Inflammatory macrophage (primary cell): ENCODE measurements at places on chromosomes 11 and 22.
A peak's percentile ranks its signal among the peaks of the same experiment; 100 is the strongest.

GRCh38 chr11:128210148-128210940, 377.0 kb downstream of the ETS1 start:
- DNase-seq: no peak

DNA sequence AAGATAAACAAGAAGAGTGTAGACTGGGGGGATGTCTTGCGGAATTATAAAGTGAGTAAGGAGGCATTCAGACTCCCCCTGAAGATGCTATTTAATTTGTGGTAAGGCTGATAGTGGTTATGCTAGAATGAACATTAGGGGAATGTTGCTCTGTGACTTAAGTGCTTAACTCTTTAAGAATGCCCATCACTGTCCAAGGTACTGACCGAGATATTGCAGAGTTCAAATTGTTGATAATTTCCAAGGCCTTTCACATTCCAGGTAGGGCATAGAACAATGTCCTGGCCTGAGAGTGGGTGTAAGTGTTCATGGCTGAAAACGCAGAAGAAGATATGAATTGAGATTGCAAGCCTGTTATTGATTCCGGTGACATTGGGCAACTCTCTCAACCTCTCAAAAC, 90.3 kb upstream of the SEZ6L start:
- DNase-seq: no peak

DNA sequence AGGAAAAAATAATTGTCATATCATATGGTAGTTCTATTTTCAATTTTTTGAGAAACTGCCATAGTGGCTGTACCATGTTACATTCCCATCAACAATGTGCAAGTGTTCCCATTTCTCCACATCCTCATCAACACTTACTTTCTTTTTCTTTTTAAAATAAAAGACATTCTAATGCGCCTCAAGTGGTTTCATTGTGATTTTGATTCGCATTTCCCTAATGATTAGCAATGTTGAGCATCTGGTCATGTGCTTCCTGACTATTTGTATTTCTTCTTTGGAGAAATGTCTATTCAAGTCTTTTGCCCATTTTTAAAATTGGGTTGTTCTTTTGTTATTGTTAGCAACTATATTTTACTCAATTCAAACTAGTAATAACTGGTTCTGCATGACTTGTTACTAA, 8.4 kb downstream of the MCHR1 start:
- no peak for DNase-seq

- DNase-seq: no peak
Measured at GRCh38 chr11:36997656-36998055, 399.6 kb upstream of the RAG2 start.

DNA sequence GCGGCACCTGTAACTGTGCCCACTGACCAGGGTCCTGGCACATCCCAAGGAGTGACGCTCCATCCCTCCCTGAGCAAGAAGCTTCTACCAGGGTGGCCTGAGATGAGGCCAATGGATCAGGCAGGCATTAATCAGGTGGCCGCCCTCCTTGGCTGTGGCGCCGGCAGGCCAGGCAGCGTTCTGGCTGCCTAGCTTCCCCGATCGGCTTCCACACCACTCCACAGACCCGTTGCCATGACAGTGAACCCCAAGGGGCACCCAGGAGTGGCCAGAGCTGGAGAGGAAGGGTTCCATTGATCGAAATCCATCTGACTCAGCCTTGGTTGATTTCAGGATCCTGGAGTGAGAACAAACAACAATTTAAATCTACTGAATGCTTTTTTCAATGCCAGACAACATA, 20.5 kb downstream of the LRRC55 start:
- DNase-seq: no peak

GRCh38 chr11:2088746-2089535, 50.2 kb downstream of the IGF2 start:
- no peak for DNase-seq

DNA sequence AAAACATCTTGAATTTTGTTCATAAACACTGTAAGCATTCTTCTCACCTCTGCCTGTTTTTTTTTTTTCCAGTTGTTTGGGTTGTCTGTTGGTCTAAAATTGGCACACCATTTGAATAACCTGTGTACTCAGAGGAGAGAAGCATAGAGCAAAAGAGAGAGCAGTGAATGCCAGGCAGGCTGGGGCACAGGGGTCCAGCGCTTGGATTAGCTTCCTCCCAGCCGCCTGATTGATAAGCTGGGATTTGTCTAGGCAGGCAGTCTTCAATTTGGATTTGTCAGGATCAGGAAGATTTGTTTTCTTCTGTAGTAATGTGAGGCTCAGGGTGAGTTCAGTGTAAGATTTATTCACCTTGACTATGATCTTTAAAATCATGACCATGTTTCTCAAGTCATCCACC, 59.0 kb downstream of the ARL14EP start:
- no peak for DNase-seq

DNA sequence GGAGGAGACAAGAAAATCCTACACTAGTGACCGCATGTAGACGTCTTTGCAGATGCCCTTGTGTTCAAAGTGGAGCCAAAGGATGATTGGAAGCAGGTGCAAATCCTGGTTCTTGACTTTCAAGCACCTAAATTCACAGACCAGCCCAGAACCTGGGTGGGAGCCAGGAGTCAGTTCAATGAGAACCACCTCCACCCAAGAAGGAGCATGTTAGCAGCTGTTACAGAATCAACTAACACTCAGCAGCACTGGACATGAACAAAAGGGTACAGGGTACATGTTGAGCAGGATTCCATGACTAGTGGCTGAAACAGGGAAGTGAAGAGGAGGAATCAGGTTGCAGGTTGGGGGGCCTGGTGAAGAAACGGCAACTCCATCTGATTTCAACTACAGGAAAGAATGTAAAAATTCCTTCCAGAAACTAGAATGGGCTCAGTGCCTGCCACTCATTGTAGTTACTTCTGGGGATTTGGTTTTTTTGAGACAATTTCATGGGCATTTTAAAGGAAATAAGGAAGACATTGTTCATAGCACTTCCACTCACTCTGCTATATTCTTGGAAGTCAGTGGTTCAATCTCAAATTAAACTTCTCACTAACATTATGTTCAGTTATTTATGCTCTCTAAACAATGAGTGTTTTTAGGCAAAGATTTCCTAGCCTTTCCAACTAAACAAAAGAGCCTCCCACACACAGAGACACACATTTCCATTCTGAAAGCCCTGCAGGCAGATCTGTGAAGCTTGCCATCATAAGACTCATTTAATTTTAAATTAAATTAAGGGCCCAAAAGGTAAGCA, 173.3 kb downstream of the CADM1 start:
- DNase-seq: no peak

DNA sequence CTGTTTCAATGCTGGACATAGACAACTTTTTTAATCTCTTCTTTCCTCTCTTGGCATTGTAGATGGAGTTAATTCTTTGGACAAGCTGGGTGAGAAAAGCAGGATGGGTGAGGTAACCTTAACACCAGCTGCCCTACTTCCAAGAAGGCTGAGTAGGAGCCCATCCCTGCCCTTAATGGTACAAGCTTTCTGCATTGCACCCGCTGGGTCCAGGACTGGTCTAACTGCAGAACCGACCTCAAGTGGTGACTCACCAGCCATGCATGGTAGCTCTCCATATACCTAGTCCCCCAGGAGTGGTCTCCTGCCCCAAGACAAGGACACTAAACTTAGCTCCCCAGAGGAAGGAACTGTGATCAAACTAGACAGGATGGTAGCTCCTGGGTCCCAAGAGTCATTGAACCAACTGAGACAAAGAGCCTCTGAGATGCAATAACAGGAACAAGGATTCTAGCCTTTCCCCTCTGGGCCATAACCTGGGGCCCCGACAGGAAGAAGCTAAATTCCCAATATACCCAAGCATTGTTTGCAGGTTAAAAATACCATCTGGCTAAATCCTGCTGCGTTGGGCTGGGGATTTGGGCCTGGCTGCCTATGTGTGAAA, 32.1 kb downstream of the RPL27A start:
- DNase-seq: no peak

GRCh38 chr22:43060183-43060582, 29.0 kb downstream of the TTLL1 start:
- peak; percentile 26 for DNase-seq

DNA sequence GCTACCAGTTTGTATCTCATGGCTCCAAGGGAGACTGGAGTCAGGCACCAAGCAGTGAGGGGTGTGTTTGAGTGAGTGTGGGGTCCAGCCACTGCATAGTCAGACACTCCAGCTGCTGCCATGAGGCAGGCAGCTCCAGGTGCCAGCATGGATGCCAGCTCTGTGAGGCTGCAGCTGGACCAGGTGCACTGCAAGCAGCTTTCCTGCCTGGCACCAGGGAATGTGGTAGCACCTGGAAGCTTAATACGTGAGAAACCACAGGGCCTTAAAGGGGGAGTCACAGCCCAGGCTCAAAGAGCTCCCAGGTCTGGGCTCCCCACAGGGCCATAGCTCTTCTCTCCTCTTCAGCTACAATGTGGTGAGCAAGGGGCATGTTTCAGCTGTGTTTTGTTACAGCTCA, 817.8 kb upstream of the LUZP2 start:
- DNase-seq: no peak

DNA sequence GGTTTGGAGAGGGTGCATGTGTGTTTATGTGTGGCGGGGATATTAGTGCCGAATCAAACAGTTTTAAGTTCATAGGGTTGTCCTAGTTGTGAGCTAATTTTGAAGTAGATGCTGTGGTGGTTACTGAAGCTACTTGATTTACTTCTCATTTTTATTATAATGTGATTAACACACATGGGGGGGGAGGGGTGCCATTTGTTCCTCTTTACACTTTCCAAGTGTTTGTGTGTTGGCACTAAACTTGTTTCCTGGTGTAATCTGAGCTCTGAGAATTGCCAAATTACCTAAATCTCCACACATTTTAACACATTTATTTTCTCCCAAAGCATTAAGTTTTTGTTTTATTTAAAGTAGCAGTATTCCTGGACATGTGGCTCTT, 60.1 kb downstream of the ZNRF3 start:
- DNase-seq: peak; percentile 70

GRCh38 chr22:38611559-38611958, 41.6 kb upstream of the DMC1 start:
- no peak for DNase-seq

DNA sequence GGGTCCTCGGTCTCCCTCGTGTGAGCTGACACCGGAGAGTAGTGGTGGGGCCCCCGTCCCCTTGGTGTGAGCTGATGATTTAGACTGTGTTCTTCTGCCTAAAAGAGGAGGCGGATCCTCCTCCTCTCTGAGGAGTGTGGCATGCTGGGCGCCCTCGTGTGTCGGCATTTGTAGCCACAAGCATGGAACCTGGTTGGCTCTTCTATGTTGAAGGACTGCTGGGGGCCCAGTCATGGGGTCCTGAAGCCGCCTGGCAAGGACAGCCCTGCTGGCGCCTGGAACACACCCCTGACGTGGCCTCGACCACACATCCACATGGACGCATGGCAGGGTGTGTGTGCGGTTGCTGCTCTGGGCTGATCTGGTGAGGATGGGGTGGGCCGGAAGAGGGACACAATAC, 50.2 kb downstream of the AP2A2 start:
- peak; percentile 37 for DNase-seq

GRCh38 chr11:119341222-119342022, 739 bp upstream of the C1QTNF5 start:
- DNase-seq: no peak

- DNase-seq: no peak
Measured at GRCh38 chr11:19924311-19924710, 211.7 kb downstream of the NAV2 start.

DNA sequence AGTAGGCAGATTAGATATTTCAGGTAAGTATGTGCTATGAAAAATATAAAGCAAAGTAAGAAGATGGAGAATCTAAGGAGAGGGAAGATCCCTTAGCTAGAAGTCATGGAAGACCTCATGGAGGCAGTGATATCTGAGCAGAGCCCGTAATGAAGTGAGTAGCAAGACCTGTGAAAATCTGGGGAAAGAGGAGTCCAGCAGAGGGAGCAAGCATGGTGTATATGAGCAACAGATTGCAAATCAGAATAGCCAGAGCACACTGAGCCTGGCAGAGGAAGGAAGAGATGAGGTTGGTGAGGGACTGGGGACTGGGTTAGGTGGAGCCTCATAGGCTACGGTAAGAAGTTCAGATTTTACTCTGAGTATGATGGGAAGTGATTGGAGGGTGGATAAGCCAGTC, 9.4 kb downstream of the LHFPL7 start:
- no peak for DNase-seq

DNA sequence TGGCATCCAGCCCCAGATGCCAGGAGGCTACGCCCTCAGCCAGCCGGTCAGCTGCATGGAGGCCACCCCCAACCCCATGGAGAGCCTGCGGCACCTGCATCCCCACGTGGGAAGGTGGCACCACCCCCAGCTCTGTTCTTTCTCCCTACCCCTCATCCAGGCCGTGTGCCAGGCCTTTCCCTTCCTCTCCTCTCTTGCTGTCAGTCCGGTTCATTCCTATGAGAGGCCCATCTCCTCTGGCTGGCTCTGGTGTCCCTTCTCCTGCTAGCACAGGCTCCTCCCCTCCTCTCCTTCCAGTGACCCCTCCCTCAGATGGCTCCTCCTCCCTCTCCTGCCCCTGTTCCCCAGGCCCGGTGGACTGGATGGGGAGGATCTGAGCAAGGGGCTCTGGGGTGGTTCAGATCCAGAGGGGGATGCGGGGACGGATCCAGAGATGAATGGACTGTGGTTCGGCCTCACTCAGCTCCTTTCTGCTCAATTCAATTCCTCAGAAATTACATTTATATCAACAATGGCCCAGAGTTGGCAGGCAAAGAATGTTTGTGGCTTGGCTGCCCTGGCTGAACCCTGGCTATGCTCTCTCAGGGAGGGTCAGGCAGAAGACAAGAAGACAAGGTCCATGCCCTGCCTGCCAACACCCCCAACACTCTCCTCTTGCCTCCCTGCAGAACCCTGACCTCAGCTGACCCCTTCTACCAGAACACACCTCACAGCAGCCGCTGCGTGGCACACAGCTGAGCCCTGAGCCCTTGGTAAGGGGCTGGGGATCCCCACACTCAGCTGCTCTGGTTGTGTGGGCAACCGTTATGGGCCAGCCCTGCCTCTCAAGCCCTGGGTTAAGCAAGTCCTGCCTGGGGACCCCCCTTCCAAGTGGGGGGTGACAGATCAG, 18.5 kb upstream of the LRRC10B start:
- DNase-seq: no peak

DNA sequence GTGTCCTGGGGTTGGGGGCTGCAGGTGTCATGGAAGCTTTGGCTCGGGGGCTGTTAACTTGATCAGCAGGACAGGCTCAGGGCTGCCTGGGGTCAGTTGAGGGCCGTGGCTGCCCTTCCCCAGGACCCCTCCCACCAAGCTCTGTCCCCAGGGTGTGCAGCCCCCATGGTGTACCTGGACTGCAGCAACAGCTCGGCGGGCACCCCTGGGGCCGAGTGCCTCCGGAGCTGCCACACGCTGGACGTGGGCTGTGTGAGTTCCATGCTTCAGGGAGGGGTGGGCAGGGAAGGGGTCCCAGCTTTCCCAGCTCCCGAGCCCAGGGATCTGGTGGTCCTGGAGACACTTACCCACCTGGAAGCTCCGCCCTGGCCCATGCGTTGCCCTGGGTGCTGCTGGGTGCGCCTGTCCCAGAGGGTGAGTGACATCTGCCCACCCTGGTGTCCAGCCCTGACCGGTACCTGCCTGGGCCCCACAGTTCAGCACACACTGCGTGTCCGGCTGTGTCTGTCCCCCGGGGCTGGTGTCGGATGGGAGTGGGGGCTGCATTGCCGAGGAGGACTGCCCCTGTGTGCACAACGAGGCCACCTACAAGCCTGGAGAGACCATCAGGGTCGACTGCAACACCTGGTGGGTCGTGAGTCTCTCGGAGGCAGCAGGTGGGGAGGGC, 11.3 kb downstream of the MUC5B start:
- DNase-seq: no peak

GRCh38 chr11:19445771-19446170, 205.0 kb upstream of the E2F8 start:
- no peak for DNase-seq
